ENCODE measurements at places on chromosomes 7 and 10. TPM values are rescaled to one million over a fixed set of nuclear protein-coding genes. Genes with fewer than 3 reads are reported as not detected.
A peak's percentile ranks its signal among the peaks of the same experiment; 100 is the strongest.

CABCOCO1 gene
- 0.38 TPM for polyA plus RNA-seq

IFIT1B gene
- polyA plus RNA-seq, result not detected

IGFBP1 gene
- polyA plus RNA-seq, result 5.4 TPM

BLNK gene
- 0.65 TPM for polyA plus RNA-seq

DNA sequence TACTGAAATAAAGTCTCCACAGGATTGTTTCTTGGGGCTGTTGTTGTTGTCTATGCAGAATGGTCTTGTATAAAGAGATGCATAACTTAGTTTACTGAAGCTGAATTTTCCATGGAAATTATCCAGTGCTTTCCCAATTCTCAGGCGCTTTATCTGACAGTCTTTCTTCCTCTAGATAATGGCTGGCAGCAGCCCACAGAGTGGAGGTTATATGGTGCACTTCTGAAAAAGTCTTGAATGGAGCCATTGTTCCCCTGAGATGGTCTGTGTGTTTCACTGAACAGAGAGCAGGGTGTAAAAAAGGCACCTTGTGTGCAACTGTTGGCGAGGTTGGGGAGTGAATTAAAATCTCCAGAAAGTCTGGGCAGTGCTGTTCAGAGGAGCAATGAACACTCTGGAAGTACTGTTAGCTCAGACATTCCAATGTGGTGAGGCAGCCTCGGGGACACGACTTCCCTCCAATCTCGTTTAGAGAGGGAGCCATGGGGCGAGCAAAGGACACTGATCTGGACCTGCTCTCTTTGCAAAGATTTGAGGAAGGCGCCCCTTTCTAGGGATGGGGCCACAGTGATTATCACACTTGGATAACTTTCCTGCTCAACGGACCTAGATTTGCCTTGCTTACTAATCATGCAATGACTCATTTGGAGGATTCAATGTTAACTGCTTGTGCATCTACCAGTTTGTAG is 2.0 kb upstream of the PLCE1 start:
- DNase-seq, result peak; percentile 44

- no peak for DNase-seq
Measured at GRCh38 chr10:92830478-92831389, 17.6 kb upstream of the EXOC6 start.

- DNase-seq, result no peak
Measured at GRCh38 chr10:35335133-35336083, 901 bp upstream of the CCNY start.
